ENCODE measurements at places on chromosomes 6 and 20.

DNA sequence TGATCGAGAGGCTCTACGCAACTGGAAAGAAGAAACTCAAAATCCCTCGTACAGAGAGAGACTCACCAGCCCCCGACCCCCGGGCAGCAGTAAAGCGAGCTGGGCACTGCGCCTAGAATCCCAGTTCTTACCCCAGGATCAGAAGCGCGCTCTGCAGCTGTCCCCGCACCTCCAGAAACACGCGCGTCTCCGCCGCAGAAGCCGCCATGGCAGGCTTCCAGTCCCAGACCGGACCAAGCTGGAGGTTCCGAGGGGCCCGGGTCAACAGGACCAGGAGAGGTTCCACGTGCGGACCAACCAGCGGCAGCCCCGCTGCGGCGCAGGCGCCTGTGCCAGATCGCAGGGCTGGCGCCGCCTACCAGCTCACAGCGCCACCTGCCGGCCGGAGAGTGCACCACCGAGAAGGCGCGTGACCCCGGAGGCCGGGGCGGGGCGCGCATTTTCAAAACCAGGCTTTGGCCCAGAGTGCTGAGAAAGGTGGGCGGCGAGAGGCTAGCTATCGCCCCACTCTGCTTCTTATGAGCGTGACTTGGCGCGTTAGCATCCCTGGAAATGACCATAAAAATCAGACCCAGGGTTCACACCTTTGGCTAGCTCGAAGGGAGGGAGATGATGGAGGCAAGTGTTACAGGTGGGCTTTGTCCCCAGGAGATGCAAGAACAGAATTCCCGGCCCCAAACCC, at the start of gene UBE3D:
Gene UBE3D (minus strand): TSS at position 331 of the 682 bp plus-strand sequence. CDS start 123 bp downstream, at position 208.
- DNase-seq: peak; percentile 75

DNA sequence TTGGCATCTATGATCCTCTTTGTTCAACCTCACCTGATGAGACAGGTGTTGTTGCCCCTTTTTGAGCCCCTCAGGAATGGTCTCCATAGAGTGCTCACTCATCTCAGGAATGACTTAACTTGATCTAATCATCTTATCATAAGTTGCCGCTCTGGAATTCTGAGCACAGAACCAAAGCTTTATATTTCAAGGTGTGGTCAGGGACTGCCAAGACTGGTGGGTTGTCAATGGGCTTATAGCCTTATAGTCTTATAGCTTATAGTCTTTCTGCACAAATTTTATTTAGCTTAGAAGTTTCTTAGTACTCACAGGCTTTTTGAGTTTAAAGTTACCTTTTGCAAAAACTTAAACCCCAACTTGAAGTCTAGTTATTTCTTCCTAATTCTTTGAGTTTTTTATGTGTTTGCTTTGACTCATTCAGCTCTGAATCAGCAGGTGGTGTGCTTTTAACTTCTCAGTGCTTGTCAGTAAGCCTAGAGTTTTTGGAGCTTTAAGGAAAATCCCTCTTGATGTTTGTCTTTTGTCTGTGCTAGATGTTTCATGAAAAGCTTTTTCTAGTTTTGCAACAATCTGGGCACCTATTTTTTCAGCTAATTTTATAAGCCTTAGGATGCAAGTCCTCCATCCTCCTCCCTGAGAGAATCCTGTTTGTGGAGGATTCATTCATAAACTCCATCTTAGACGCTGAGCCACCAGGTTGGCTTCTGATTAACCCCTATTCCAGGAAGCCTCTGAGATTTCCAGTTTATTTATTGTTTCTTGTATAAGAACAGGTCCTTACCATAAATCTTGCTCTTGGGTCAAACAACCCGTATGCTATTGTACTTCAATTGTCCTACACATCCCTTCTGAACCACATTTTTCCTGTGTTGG, 72.3 kb upstream of the SSTR4 start:
- DNase-seq: no peak

GRCh38 chr6:125930765-125931418, 25.7 kb upstream of the HINT3 start:
- DNase-seq: no peak

DNA sequence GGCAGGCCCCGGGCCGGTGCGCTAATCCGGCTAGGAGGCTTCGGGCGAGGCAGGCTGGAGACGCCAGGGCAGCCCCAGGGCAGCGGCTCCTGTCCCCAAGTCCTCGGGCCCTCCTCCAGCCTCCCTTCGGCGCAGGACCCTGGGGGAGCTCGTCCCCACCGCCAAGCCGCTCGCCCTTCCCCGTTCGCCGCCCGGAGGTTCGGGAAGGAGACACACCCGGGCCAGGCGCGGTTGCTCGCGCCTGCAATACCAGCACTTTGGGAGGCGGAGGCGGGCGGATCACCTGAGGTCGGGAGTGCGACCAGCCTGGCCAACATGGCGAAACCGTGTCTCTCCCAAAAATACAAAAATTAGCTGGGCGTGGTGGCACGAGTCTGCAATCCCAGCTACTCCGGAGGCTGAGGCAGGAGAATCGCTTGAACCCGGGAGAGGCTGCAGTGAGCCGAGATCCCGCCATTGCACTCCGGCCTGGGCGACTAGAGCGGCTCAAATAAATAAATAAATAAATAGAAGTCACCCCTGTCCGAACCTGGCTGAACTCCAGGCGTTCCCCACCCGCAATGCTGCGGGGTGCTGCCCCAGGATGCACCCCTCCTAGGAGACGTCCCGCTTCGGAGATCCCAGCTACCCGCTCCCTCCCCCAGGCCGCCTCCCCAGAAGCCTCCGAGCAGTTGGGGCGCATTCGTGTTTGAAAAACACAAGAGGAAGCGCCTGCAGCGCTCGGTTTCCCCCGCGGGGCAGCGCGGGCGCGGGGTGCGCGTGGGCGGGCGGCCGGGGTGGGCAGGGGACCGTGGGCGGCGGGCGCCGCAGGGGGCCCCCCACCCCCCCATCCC, 27.5 kb downstream of the SERPINB9 start:
- DNase-seq: peak; percentile 24

- DNase-seq: no peak
These were observed 182.3 kb downstream of the MTFR2 start for GRCh38 chr6:136067731-136068341.

- DNase-seq: no peak
These were observed 54.6 kb downstream of the GMPR start for GRCh38 chr6:16292942-16293341.

GRCh38 chr20:45325371-45325770, 17.3 kb upstream of the MATN4 start:
- DNase-seq: no peak

DNA sequence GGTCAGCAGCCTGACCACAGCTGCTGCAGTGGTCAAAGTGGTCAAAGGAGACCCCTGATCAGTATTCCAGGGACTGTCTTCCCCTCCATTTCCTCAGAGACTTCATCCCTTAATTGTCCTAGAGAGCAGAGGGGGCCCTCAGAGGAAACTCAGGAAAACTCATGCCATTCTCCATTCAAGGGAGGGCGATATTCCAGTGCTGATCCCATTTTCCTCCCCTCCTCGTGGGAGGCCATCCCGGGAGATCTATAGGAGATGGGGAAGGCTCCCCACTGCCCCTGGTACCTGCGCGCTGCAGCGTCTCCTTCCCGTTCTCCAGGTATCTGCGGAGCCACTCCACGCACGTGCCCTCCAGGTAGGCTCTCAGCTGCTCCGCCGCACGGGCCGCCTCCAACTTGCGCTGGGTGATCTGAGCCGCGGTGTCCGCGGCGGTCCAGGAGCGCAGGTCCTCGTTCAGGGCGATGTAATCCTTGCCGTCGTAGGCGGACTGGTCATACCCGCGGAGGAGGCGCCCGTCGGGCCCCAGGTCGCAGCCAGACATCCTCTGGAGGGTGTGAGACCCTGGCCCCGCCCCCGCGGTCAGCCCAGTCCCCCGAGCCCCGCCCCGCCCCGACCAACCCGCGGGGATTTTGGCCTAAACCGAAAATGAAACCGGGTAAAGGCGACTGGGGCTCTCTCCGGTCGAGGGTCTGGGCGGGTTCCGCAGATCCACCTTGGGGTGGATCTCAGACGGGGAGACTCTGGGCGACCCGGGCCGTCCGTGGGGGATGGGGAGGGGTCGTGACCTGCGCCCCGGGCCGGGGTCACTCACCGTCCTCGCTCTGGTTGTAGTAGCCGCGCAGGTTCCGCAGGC, 878 bp downstream of the HLA-C start:
- DNase-seq: peak; percentile 50

- no peak for DNase-seq
These were observed 26.2 kb upstream of the BMP7 start for GRCh38 chr20:57292611-57293010.

DNA sequence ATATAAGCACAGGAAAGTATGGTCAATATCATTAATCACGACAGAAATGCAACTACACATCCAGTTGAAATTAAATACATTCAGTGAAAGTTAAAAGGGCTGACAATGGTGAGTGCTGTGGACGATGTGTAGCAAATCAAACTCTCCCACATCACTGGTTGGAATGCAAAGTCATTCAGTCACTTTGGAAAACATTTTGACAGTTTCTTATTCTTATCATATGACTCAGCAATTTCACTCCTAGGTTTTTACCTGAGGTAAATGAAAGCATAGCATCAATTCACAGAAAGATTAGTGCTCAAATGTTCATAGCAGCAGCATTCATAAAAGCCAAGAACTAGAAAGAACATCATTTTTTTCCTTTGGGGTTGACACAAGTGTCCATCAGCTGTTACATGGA, 28.6 kb upstream of the SAMD5 start:
- DNase-seq: no peak

DNA sequence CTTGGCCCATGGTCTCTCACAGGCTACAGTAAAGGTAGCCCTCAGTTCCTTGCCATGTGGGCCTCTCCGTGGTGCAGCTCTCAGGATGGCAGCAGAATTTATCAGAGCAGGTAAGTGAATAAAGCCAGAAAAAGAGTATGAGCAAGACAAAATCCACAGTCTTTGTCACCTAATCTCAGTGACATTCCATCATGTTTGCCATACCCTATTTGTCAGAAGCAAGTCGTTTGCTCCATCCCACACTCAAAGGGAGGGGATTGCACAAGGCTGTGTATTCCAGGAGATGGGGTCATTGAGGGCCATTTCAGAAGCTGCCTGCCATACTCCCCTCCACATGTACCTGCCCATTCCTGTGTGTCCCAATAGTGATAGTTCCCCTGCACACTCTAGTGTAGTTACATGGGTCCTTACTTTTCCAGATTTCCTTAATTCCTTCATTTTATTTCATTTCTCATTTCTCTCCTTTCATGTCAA, 24.2 kb downstream of the ISM1 start:
- no peak for DNase-seq

- DNase-seq: no peak
These were observed 7.5 kb downstream of the RFX6 start for GRCh38 chr6:116884530-116884929.

GRCh38 chr20:37786043-37786442, 92.2 kb downstream of the CTNNBL1 start:
- DNase-seq: no peak
